ENCODE measurements at places on chromosomes 16 and 17.

DNA sequence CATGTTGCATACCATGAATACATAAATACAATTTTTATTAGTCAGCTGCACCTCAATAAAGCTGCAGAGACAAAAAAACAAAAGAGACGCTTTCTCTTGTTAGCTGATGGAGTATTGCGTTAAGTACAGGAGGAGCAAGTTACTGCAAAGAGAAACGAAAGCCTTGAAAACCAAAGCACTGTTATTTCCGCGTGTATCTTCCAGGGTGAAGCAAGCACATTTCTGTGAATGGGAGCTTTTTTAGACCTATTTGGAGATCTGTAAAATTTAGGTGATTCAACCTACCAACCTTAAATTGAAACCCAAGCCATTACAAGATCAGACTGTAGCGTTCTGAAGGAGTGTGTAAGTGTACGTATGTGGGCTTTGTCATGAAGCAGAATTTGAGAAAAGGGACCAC, 390.4 kb downstream of the SOX9 start:
- DNase-seq: no peak

- DNase-seq: no peak
These were observed 12.7 kb downstream of the STAT5A start for GRCh38 chr17:42301022-42301421.

GRCh38 chr17:80766290-80766855, 221.7 kb downstream of the RPTOR start:
- DNase-seq: no peak

- DNase-seq: no peak
These were observed 696.0 kb downstream of the WWOX start for GRCh38 chr16:78795433-78795832.

GRCh38 chr17:74243013-74243755, 29.8 kb downstream of the TTYH2 start:
- no peak for DNase-seq

GRCh38 chr17:48529683-48530009, 1.2 kb downstream of the HOXB1 start:
- no peak for DNase-seq

- DNase-seq: no peak
These were observed 12.9 kb downstream of the CIITA start for GRCh38 chr16:10889855-10890254.

- DNase-seq: no peak
These were observed 80.9 kb downstream of the PRKCA start for GRCh38 chr17:66383333-66383732.

GRCh38 chr17:72565758-72566157, 444.9 kb downstream of the SOX9 start:
- DNase-seq: no peak

GRCh38 chr16:54434859-54435258, 148.3 kb upstream of the IRX3 start:
- DNase-seq: no peak

All from CD4-positive, alpha-beta T cell treated with Interleukin-21 for 1 hour (primary cell).